NK-92 treated with Interleukin-12 subunit alpha and Interleukin-12 subunit beta, amount 100 ng/mL, for 24 hours (cell line): ENCODE measurements at places on chromosomes 5 and 9.

DNA sequence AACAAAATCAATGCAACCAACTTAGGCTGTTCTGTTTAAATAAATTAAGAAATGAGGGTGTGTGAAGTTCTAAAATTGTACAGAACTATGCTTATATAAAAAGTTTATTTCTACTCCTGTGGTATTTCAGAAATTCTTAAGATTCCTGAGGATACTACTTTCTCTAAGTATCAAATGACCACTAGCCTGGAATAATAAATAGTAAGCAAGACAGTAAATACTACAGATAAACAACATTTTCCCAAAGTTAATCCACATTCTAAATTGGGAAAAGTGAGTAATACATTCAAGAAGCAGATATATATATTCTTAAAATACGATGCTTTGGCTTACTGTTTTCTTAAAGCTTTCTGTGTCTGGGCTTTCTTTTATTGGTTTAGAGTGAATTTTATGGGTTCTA lies 29.5 kb downstream of the CCNH start:
- DNase-seq = no peak

- DNase-seq = no peak
Measured at GRCh38 chr9:105302728-105303127, 58.3 kb downstream of the SLC44A1 start.

- no peak for DNase-seq
Measured at GRCh38 chr5:5332287-5332686, 90.2 kb upstream of the ICE1 start.

DNA sequence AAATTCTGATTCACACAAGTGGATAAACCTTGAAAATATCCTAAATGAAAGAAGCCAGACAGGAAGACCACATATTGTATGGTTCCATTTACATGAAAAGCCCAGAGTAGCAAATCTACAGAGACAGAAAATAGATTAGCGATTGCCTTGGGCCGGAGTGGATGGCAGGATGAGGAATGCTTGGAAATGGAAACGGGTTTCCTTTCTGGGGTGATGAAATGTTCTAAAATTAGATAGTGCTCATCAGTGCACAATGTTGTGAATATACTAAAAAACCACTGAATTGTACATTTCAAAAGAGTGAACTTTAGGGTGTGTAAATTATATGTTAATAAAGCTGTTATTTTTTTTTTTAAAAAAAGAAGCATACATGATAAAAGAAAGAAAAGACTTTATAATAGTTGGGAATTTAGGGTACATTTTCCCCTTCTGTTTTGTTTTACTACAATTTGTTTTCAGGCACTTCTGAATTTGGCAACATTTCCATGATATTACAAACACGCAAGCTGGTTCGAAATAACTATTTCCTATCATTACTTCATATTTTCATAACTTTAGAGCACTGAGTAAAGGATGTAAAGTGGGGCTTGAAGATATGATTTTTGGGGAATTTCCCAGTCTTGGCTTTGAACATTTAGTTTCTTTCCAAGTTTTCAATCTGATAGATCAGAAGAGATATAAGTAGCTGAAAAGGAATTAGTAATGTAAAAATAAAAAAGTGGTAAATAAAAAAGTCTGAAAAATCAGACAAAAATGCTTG lies 23.9 kb downstream of the SLC35A4 start:
- no peak for DNase-seq
